ENCODE measurements at places on chromosomes 12 and 14.

DNA sequence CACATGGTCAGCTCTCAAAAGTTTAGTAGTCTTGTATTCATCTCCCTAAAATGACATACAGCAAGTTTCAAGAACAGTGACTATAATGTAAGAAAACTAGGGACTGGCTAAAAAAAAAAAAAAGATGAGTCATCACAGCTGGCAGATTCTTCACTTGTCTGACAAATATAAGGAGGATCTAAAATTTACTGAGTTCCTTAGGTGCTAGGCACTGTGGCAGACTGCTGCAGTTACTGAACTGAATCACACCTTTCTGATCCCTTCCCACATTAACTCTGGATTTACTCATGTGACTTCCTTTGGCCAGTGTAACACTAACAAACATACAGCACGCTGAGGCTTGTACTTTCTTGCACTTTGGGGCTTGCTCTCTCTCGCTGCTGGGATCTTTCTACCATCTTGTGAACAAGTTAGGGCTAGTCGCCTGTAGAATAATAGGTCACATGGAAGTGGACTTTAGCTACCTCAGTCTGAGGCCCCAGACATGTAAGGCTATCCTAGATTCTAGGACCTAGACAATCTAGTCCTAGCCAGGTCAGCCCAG lies 32.1 kb downstream of the BAZ1A start:
- DNase-seq = peak; percentile 66

GRCh38 chr12:66008985-66009384 lies 121.6 kb downstream of the LLPH start:
- DNase-seq = no peak

DNA sequence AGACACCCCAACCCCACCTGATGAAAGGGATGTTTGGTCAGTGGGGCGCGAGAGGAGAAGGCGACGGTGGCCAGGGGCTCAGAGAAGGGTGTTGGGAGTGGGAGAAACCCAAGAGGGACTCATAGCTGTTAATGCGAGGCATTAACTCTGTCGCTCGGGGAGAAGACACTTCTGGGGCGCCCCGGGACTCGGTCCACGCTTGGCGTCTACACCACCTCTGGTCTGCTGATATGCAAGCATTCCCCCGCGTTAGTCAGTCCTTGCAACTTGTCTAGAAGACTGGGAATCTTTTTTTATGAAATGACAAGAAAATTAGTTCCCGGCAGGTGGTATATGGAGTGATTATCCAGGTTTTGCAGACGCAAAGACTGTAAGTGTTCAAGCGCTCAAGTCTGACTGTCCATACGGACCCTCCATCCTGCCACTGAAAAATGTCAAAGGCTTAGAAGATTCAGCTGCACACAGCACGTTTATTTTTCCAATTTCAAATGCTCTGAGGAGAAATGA lies 360 bp upstream of the SLC35F4 start:
- no peak for DNase-seq

- no peak for DNase-seq
These were observed 5.2 kb downstream of the OR4E1 start for GRCh38 chr14:21668377-21668776.

- DNase-seq = peak; percentile 62
These were observed 3.5 kb downstream of the LPAR5 start for GRCh38 chr12:6632026-6632983.

DNA sequence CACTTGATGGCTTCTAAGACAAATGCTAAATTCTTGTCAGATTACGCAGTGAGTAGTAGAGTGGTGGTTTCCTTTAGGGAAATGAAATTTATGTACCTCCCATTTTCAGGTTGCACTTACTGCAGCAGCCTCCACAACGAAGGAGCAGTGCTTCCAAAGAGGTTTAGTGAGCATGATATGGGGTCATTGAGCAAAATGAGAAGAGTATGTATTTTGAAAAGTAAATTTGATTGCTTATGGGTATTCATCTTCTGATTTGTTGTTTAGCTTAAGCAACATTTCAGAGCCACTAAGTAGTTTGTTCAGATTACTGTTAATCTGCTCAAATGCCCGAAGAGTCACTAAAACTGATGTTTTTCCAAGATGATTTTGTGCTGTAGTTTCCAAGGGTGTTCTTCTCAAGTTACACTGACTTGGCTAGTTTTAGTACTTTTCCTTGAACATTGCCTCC lies 493.6 kb downstream of the PCNX1 start:
- DNase-seq = peak; percentile 65

GRCh38 chr12:121240484-121241101 lies 30.7 kb downstream of the P2RX4 start:
- DNase-seq = peak; percentile 49

DNA sequence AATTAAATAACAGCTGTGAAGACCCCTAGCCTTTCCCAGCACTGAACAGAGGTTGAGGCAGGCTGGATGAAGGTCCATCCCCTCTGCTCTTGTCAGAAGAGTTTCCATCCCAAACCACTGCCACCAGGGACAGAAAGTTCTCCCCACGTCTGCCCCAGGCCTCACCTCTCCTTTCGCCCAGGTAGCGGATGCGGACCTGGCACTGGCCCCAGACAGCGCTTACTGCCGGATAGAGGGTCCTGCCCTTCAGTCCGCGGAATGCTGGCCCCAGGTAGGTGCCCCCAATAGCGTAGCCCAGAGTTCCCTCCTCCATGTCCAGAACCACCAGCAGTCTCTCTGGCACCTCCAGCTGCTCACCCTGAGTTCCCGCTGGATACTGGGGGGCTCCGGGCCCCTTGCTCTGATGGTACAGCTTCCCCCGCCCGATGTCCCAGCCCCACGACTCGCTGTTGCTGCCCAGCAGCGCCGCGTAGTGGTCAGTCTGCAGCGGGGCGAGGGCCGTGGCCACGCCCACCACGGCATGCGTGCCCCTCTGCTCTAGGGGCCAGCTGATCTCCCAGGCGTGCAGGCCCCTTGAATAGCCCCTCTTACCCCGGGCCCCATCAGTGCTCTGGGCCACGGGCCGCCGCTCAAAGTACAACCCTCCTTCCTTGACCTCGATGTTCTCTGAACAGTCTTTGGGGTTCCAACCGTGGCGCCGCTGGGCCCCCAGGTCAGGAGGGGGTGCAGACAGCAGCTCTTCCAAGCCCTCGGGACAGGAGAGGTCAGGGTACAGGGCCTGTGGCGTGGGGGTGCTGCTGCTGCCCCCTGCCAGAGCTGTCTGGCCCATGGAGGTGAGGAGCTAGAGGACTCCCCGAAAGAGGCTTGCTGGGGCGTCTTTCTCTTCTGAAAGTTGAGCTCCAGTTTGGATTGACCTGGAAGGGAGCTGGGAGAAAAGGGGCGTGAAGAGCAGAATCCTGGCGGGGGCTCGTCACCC lies 742 bp downstream of the SPSB2 start:
- peak; percentile 87 for DNase-seq

- peak; percentile 25 for DNase-seq
These were observed 665 bp downstream of the RHOF start for GRCh38 chr12:121792607-121793439.

DNA sequence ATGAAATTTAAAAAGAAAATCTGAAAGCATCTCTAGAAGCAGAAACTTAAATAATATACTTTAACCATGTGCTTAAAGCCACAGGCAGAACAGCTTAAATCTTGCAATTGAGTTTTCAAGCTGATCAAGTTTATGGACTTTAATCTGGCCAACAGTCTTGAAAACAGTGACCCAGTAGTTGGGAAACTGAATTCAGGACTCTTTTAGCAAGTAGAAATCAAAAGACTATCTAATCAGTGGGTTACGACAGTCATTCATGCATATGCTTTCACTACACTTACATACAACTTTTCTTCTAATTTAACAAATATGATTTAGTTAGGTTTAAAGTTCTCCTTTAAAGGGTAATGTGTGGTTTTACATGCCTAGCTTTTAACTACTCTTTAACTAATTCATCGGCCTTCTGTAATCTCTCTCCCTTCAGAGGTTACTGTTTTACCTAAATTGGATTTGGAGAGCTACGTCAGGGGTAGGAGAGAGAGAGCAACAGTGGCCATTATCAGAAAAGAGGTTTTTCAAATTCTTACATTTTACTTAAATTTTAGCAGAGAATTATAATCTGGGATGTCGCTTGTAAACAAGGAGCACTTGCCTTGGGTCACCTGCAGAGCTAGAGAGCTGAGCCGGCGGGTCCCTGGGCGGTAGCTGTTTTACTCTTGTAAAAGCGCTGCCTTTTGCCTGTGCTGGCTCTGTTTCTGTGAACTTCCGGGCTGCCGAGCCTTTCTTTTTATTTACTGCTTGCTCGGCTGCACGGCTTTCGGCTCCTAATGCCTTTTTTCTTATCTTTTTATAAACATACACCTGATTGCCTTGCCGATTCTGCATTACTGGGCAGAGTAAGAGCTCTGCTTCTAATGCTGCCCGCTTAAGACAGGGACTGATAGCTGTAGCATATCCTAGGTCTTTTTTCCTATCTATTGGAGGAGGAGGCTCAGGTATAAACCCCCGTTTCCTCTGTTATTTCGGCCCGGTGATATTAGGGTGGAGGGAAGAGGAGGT lies 17.4 kb upstream of the LYZ start:
- no peak for DNase-seq

GRCh38 chr12:111429828-111430432 lies 24.2 kb downstream of the SH2B3 start:
- no peak for DNase-seq

DNA sequence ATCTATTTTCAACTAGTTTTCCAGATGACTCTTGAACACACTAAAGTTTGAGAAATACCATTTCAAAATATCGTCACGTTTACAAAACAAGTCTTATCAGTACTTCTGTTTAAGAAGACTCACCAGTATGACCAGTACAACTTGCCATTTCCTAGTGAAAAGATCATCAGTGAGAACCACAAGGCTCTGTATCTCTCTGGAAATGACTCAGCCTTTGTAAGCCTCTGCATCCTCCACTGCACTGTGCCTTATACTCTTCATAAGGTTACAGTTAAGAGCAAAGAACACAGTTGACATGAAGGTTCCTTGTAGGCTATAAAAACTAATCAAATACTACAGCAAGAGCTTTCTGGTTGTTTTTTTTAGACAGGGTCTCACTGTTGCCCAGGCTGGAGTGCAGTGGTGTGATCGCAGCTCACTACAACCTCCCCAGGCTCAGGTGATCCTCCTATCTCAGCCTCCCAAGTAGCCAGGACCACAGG lies 5.7 kb upstream of the VTI1B start:
- DNase-seq = peak; percentile 84

DNA sequence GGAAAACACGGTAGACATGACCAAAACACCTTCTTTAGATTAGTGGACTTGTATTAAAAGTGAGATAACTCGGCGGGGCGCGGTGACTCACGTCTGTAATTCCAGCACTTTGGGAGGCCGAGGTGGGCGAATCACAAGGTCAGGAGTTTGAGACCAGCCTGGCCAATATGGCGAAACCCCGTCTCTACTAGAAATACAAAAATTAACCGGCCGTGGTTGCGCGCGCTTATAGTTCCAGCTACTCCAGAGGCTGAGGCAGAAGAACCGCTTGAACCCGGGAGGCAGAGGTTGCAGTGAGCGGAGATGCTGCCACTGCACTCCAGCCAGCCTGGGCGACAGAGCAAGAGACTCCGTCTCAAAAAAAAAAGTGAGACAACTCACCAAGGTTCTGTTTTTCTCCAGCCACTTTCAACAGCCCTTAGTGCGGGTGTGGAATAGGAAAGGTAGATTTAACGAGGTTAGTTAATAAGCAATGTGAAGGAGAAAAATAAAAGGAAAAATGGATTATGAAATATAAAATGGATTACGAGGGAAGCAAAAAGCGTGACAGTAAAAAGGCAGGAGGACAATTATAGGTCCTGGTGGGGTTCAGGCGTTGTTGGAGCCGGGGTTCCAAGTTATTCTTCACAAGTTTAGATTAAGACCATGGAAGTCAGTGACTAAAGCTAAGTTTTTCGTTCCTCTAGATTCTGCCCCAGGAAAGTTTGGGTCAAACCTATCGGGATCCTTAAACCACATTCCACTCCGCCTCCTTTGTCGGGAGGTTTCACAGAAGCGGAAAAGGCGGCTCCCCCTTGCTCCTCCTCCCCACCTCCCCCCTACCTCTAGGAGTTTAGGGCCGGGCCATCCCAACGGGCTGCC lies 534 bp downstream of the PPP2R3C start:
- peak; percentile 10 for DNase-seq

GRCh38 chr14:24813089-24813815 lies 179.3 kb upstream of the GZMB start:
- no peak for DNase-seq

GRCh38 chr14:71833476-71833875 lies 98.8 kb upstream of the RGS6 start:
- no peak for DNase-seq

- peak; percentile 40 for DNase-seq
These were observed 539 bp upstream of the HMGA2 start for GRCh38 chr12:65823513-65824375.
